ENCODE measurements at places on chromosomes 6 and 20.

- DNase-seq, result no peak
Measured at GRCh38 chr20:64107736-64108457, 532 bp upstream of the NPBWR2 start.

- no peak for DNase-seq
Measured at GRCh38 chr20:43271980-43272379, 82.3 kb upstream of the PTPRT start.

DNA sequence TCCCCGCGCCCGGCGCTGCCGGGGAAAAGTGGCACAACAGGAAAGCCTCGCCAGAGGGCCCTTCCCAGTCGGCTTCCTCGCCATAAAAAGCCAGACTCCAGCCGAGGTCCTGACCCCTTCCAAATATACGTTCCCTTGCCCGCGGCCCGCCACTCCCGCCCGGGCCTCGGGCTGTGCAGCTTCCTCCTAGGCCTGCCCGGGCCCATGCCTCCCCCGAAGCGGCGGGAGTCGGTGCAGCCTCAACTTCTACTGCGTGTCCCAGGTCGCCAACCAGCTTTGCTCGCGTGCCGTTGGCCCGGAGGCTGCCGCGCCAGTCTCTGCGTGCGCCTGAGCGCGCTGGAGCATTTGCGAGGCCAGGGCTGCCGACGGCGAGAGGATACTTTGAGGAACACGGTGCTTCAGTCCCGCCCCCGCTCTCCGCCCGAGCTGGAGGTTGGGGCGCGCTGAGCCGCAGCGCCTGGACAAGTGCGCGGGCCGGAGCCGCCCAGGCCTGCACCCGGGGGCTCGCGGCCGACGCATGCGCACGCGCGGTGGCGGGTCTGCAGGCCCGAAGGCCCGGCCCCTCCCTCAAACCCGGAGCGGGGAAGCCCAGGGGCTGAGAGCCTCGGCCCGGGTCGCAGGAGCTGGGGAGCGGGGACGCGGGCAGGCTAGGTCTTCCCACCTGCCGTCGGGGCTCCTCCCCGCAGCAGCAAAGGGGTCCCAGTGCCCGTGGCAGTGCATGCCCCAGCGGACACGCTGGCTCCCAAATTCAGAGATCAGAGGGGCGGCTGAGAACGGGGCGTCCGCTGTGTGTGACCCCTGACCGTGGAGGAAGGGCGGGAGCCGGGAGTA is 10.2 kb downstream of the FOXC1 start:
- DNase-seq, result no peak

GRCh38 chr6:33683051-33683571 is 28.4 kb downstream of the UQCC2 start:
- no peak for DNase-seq

GRCh38 chr6:155382338-155382685 is 68.0 kb upstream of the TFB1M start:
- DNase-seq, result no peak

DNA sequence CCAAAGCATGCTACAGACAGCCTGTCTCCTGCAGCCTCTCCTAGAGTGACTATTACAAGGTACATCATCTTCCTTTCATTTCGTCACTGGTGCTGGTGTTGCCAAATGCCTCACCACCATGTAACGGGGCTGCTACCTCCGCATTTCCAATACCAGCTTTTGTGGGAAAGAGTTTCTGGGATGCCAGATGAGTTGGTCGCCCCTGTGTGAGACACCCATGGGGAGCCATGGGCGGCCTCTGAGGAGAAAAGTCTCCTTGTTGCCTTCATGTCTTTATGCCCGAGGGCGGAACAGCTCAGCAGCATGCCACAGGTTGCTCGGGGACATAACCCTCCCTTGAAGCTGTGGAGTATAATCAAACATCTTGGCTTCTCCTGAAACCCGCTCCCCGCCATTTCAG is 169.6 kb downstream of the THBS2 start:
- DNase-seq, result no peak

DNA sequence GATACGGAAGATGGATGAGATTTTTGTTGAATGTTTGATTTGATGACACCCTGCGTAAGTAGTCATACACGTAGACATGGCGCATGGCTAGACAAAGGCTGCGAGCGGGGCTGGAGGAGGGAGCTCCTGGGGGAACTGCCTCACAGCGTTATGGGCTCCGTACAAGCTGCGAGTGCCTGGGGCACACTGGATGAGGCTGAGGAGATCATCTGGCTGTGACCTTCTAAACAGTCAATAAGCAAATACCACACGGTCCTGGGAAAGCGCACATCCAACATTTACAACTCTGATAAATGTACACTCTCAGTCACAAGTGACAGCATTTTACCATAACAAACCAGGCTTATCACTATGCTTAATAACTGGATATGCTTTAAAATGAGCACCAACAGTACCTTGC is 37.1 kb downstream of the SMLR1 start:
- DNase-seq, result no peak

GRCh38 chr6:61887423-61887822 is 398.6 kb downstream of the KHDRBS2 start:
- DNase-seq, result no peak

GRCh38 chr20:51262240-51262639 is 239.3 kb upstream of the KCNG1 start:
- no peak for DNase-seq

DNA sequence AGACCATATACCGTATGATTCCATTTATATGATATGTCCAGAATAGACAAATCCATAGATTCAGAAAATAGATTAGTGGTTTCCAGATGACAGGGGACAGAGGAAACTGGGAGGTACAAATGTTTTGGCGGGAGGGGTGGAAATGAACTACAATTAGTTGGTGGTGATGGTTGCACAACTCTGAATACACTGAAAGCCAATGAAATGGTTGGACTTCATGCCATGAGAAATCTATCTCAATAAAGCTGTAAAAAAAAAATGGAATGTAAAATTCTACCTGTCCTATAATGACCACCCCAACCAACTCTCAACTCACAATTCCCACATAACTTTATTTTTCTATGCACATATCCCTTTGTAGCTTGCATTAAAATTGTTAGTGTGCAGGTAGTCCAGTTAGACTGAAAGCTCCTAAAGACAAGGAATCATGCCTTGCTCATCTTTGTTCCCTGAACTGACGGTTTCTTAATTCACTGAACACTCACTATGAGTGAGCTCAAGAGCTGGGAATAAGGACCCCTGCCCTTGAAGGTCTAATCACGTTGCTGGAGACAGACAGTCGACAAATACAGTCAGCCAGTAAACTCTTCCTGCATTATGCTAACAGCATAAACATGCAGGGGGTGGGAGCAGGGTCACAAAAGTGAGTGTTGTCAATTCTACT is 1.4 kb downstream of the DCDC2 start:
- no peak for DNase-seq

GRCh38 chr6:164396071-164397047 is 913.0 kb downstream of the C6orf118 start:
- peak; percentile 4 for DNase-seq

DNA sequence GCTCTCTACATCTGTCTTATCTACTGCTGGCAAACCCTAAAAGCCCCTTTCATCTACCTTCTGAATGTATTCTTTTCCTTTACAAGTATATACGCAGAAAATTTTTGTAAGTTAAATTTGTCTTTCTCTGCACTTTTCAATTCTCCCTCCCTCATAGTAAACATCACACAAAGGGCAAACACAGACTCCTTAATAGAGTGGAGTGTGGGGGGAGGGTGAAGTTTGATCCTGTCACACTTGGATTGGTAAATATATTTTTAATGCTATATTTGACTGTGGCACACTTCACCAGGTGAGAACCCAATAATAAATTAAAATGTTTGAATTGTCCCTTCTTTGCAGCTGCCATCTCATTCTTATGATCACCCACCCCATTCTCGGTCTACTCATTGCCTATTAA is 33.2 kb upstream of the PAQR8 start:
- DNase-seq, result no peak

DNA sequence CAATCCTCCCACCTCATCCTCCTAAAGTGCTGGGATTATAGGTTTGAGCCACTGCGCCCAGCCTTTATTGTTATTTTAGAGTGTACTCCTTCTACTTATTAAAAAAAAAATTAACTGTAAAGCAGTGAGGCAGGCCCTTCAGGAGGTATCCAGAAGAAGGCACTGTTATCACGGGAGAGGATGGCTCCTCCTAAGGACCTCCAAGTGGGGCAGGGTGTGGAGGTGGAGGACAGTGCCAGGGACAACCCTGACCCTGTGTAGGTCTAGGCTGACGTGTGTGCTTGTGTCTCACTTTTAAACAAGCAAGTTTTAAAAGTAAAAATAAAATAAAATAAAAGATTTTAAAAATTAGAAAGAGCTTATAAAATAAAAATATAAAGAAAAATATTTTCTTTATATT is 23.7 kb upstream of the TAF4 start:
- no peak for DNase-seq

DNA sequence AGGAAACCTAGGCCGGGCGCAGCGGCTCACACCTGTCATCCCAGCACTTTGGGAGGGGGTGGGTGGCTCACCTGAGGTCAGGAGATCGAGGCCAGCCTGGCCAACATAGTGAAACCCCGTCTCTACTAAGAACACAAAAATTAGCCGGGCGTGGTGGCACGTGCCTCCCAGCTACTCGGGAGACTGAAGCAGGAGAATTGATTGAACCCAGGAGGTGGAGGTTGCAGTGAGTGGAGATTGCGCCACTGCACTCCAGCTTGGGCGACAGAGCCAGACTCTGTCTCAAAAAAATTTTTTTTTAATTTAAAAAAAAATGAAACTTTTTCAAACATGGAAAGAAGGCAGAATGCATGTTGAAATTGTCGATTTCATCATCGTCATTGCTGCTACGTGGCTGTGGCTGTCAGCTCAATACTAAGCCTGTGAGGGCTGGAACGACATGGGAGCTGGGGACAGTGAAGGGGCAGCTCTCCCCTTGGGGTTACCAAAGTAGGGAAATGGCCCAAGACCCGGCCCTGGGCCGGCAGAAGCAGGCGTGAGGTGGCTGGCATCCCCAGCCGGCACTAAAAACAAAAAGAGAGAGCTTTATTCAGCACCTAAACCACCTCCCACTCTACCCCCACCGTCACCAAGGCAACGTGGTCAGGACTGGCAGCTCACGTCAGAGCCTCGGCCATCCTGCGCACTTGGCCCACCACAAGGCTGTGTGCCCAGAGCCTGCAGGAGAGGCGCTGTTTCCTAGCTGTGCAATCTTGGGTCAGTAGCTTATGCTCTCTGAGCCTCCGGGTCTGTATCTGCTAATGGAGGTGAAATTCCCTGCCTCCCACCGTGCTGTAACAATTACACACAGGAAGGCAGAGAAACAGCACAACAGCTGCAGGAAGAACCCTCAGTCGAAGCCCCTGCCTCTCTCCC is 30.8 kb downstream of the AGPAT4 start:
- DNase-seq, result no peak

DNA sequence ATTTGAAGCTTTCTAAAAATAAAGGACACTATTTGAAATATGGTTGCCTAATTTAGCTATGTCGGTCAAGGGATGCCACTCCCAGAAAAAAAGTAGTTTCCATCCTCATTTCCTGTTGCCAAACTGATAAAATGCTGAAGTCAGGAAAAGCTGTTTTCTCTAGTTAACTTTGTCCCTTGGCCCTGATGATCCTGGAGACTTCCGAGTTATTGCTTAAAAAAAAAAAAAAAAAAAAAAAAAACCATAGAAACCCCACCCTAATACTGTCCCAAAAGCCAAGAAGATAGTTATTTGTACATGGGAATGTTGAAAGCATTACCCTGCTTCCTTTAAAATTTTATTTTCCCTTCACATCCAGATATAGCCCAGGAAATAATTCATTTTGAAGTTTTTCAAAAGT is 236.7 kb downstream of the SOD2 start:
- no peak for DNase-seq

DNA sequence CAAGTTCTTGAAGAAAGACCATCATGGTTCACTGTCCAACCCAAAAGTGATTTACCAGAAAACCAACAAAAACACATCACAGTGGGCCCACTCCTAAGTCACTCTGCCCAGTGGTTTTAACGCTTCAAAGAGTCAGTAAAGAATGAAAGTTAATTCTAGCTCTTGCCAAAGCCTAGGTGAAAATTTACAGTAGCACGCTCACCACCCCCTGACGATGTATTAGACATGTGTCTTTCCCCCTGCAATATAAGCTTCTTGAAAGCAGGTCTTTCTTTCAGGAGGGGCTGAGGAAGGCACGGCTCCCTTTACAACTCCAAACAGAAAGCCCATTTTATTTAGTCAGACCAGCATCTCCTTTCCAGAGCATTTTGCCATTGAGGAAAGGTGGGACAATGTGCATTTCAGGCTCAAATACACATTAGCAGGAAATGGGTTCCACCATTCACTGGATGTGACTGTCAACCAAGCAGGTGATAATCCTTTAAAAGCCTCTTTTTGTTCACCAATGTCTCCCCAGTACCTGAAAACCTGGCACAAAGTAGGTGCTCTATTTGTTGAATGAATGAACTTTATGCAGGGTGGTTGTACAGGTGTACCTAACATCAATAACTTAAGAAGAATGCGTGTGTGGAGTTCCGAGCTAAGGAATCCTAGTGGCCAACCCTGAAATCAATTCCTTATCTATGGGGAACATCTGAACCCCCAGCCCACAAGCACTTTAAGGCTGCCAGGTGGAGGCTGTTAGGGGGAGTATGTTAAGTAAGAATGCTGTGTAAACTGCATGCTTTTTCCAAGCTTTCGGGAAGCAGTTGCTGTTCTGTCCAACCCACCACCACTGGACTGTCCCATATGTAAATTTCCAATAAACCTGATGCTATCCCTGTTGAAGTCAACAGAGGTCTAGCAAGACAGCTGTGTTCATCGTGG is 11.4 kb downstream of the EZR start:
- DNase-seq, result no peak

- DNase-seq, result no peak
Measured at GRCh38 chr20:64114356-64114971, 7.1 kb upstream of the NPBWR2 start.

GRCh38 chr6:21102624-21103023 is 490.9 kb upstream of the SOX4 start:
- no peak for DNase-seq

- no peak for DNase-seq
Measured at GRCh38 chr6:118799826-118800225, 94.1 kb upstream of the ASF1A start.

GRCh38 chr6:137775720-137776119 is 91.3 kb upstream of the TNFAIP3 start:
- DNase-seq, result no peak

DNA sequence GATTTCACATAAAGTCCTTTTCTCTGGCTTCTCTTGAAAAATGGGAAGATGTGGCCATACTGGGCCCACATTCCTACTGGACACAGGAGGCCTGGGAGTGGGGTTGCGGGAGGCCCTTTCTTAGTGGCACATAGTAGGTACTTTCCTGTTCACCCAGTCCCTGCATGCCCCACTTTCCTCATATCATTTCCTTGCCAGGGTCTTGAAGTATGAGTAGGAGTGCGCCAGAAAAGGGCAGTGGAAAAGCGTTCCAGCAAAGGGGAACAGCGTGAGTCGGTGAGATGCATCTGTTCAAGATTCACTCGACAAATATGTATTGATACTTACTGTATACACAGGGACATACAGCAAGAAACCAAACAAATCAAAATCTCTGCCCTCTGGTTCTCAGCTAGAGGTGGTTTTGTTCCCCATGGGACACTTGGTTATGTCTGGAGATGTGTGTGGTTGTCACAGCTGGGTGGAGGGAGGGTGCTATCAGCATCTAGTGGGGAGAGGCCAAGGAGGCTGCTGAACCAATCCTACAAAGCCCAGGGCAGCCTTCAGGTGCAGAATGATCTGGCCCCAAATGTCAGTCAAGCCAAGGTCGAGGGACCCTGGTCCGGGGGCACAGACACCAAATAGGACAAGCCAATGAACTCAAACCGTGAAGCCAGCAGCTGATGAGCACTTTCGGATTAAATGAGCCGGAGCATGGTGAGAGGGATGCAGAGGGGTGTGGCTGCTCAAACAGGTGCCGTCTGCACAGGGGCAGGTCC is 151.4 kb downstream of the CEBPB start:
- no peak for DNase-seq

Data from stimulated activated naive CD4-positive, alpha-beta T cell (primary cell).